ENCODE measurements at places on chromosomes 11 and 22.

GRCh38 chr11:4798427-4799183 lies 5.6 kb downstream of the OR52R1 start:
- no peak for DNase-seq

DNA sequence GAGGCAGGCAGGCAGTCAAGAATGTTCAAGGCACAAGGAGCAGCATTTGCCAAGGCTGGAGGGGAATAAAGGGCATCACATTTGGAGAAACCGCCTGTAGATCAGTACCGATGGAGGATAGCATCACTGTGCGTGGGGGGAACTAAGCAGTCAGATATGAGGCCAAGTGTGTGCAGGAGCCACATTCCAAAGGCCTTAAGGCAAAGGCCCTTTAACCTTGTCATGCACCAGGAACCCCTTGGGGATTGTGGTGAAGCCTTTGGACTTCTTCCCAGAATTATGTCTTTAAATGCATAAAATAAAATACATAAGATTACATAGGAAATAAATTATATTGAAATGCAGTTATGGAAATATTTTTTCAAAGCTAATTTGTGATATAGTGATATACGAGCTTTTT lies 532.1 kb downstream of the BUD13 start:
- no peak for DNase-seq

DNA sequence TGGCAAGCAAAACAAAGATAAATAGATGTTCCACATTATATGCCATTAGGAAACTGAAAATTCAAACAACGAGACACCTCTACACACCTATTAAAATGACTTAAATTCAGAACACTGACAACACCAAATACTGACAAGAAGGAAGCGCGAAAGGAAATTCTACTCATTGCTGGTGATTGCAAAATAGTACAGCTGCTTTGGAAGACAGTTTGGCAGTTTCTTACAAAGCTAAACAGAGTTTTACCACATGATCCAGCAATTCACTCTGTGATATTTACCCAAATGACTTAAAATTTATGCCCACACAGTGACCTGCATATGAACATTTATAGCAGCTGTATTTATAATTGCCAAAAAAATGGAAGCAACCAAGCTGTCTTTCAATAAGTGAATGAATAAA lies 232.6 kb downstream of the CASP12 start:
- DNase-seq = no peak

DNA sequence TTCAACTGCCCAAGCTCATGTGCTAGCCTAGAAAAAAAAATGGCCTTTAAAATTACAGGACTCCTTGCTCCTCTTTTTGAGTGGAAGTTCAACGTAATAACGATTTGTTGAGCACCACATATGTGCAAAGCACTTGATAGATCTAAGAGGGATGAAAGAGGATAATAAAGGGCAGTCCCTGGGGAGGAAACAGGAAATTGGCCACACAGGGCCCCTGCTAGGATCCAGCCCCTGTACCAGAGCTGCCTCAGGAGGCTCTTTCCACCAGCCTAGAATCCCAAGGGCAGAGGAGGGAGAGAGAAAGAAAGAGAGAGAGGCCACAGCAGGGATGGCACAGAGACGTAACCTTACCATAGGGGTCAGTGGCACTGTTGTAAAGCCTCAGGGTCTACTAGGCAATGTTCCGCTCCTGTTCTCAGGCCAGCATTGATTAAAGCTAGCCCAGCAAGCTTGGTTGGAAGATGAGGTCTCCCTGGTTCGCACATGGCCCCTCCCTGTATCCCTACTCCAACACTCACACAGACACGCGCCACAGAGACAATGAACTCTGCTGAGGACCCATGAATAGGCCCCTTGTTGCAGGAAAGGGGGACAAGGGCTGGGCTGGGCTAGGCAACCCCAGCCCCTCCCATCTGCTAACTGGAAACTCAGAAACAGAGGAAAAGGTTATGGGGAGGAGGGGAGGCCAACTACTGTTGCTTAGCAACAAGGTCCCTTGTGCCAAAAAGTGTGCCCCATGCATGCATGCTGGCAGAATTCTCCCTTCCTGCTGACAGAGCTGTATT lies at the start of gene TMPRSS5:
TMPRSS5 (minus strand) TSS at position 438 of the 785 bp plus-strand sequence; CDS start at position 354, 84 bp downstream.
- no peak for DNase-seq

DNA sequence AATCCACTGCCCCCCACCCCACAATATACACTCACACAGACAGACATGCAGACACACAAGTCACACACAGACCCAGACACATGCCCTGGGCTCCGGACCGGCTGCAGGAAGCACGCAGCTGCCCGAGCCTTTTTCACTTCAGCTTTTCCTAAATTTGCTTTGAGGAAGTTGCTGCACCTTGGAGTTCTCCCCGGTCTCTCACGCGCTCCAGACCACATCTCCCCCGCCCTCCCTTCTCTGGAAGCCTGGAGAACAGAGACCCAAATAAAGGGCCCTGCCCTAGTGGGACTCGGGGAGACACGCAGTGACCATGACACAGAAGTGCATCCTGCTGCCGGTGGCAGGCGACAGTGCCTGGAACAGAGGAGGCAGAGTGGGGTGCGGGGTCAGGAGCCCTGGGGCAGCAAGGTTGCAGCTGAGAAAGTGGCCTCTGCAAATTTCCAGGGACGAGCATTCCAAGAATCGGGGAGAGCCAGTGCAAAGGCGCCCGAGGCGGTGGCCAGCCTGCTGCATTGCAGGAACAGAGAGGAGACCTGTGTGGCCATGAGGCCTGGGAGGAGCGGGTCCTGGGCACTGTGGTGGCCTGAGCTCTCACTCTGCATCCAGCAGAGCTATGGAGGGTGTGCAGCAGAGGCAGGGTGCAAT lies 19.1 kb downstream of the RPL3 start:
- no peak for DNase-seq

GRCh38 chr22:44051961-44052360 lies 27.9 kb downstream of the PARVB start:
- no peak for DNase-seq

- DNase-seq = no peak
Observed at GRCh38 chr11:92306966-92307510, 82.4 kb downstream of the FAT3 start.

DNA sequence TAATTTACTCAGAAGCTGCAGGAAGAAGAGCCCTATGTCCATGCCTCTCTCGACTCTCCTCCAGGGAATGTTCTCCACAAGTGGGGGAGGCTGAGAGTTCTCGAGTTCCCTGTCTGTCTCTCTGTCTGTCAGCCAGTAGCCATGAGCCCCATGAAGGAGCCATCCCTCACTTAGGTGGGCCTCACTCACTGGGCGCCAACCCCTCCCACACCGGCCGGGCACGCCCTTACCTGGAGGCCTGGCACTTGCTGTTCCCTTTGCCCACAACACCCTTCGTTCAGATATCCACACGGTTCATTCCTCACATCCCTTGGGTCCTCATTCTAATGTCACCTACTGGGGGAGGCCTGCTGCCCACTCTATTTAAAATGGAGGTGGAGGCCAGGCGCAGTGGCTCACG lies 14.2 kb upstream of the IL10RA start:
- no peak for DNase-seq

DNA sequence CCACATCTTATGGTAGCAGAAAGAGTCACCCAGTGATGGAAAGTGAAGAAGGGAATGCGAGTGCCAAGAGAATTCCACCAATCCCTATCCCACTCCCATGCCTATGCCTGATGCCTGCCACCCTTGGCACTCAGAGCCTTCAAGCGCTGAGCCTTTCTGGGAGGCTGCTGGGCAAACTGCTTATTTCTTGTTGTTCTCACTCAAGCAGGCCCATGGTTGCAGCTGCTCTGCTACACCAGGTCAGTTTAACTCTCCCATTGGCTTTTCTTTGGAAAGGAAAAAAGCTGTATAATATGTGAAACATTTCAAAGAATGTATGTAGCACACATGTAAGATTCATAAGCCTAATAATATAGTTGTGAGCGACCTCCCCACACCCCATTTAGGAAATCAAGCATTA lies 41.4 kb downstream of the DGCR2 start:
- no peak for DNase-seq

DNA sequence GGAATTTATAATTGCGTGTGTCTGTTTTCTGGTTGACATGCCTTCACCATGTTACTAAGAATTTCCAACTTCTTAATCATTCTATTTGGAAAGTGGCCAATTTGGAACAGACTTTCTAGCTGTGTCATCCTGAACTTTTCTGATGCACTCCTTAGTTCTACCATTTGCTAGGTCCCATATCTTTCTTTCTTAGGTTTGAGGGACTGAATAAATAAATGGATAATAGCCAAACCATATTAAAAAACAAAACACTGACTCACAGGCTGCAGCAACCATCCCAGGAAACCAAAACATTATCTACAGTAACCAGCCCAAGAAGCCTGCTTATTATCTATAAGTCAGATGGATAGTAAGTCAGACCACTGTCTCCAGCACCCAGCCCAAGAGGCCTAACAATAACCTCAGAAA lies 57.5 kb upstream of the PLET1 start:
- DNase-seq = no peak

DNA sequence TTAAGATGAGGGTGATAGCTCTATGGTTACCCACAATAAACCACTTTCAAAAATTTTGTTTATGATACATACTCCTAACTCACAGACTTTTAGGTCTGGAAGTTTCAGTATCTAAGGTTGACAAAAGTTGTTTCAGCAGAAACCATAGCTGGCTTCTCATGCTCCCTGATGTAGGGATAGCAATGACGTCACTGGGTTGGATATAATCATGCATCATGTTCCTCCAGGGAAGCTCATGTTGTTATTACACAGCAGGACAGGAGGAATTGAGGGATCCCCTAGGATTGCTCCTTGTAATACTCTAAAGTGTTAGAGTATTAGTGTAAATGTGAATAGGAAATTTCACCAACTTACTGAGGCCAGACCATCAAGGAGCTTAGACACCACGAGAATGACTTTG lies 23.6 kb downstream of the APOL3 start:
- DNase-seq = no peak

DNA sequence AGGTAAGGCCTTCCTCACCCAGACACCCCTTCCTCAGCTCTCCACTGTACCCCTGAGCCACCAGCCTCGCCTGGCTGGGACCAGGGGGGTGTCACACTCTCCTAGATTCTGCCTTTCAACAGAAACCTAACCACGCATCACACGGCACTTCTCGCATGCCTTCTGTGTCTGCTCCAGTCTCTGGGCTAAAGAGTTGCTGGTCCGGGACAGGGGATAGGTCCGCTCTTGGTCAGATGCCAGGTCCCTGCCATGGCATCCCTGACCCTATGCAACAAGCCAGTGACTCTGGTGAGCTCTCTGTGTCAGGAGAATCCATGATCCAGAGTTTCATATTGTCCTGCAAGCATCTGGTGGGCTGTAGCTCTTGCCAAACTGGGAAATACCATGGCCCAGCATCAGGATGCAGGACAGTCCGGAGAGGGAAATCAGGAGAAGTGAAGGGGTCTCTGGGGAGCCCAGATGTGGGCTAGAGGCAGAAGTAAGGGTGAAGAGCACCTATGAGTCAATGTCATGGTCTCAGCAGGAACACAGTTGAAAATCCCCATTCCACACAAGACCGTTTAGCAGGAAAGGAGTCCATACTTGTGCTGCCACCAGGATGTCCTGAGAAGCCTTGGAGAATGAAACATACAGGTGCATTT lies 14.1 kb downstream of the IGLL5 start:
- DNase-seq = no peak

GRCh38 chr11:107359701-107360100 lies 97.9 kb downstream of the CWF19L2 start:
- DNase-seq = no peak

DNA sequence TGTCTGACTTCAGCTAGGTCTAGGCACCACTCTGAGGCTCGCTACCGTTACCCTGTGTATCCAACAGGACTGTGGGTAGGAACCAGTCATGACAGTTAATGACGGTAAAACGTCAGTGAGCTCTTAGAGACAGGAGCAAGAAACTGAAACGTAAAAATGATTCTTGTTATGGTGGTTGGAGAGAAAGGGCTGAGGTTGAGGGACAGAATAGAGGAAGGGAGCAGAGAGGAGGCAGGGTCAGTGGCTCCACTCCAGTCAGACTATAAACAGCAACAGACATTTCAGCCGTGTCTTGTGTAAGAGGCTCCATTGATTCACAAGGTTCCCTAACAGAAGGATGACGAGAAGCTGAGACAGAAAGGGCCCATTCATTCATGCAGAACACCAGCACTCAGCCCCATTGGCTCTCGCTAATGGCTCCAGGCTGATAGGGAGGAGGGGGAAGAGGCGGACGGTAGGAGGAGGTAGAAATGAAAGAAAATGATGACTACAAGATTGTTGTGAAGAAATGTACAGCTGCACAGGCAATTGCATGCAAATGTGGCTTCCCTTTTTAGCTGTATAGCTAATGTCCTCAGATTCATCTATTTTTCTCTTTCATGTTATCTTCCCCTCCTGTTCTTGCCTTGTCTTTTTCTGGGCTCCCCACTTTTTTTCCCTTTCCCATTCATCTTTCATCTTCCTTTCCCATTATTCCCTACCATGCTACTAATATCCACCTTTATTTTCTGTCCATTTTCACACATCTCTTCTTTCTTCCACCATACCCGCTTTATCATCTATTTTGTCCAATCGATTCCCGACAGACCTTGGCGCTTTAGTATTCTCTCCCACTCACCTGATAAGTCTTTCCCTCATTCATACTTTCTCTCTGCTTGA lies 34.3 kb downstream of the ETS1 start:
- DNase-seq = no peak

DNA sequence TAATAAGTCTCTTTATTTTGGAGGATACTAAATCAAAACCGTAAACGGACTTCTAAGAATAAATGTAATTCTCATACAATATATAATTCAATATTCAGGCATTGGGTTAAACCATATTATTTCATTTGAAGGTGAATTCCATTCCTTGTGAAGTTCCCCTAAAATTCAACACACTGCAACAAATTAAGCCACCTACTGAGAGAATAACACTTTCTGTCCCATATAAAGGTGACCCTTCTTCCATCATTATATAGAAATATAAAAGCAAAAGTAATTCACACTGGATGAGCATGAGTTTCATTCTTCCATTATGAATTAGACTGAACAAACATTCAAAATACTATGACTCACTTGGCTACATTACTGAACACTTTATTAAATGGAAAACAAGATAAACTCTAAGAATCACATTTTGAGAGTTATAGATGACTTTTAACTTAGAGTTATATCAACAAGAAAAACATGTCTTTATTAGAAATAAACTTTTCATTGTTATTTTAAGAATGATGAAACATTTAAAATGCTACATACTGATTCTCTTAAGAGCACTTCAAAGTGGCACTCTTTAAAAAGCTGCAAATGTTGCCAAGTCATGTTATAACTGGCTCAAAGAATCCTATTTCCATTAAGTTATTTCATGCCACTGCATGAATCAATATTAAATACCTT lies 2.8 kb downstream of the SESN3 start:
- DNase-seq = no peak

GRCh38 chr22:43996170-43996980 lies 27.7 kb upstream of the PARVB start:
- peak; percentile 56 for DNase-seq

DNA sequence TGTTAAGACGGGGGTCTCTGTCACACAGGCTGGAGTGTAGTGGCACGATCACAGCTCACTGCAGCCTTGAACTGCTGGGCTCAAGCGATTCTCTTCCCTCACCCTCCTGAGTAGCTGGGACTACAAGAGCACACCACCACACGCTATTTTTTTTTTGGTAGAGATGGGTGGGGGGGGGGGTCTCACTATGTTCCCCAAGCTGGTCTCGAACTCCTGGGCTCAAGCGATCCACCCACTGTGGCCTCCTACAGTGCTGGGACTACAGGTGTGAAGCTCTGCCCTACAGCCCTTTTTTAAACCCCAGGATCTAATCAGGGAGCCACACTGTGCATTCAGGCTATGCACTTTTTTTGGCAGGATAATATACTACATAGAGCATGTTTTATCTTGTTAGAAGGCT lies 1.4 kb upstream of the DHCR7 start:
- no peak for DNase-seq

GRCh38 chr22:37657590-37658132 lies 862 bp upstream of the PDXP start:
- no peak for DNase-seq
